ENCODE measurements at places on chromosomes 5 and 9. TPM values are rescaled to one million over a fixed set of nuclear protein-coding genes. Genes with fewer than 3 reads are reported as not detected.

- no peaks in the 10 kb centered on the region for H3K4me1 ChIP-seq
- H3K27ac ChIP-seq = peak overlapping the region; percentile 52
- H3K36me3 ChIP-seq = no peaks in the 10 kb centered on the region
- no peak for DNase-seq
Measured at GRCh38 chr5:38783011-38783561, 62.7 kb upstream of the OSMR start.

- no peaks in the 10 kb centered on the region for H3K4me1 ChIP-seq
- no peak overlapping the region for H3K27ac ChIP-seq
- H3K4me3 ChIP-seq = no peak overlapping the region
Measured at GRCh38 chr5:133243196-133243595, 191.4 kb downstream of the HSPA4 start.

The KIAA1958 gene
- 1.9 TPM for total RNA-seq

The SPINK1 gene
- not detected for total RNA-seq
